ENCODE measurements at places on chromosomes 5 and 9.

- no peak for DNase-seq
Observed at GRCh38 chr5:127876384-127876783, 173.2 kb downstream of the CCDC192 start.

DNA sequence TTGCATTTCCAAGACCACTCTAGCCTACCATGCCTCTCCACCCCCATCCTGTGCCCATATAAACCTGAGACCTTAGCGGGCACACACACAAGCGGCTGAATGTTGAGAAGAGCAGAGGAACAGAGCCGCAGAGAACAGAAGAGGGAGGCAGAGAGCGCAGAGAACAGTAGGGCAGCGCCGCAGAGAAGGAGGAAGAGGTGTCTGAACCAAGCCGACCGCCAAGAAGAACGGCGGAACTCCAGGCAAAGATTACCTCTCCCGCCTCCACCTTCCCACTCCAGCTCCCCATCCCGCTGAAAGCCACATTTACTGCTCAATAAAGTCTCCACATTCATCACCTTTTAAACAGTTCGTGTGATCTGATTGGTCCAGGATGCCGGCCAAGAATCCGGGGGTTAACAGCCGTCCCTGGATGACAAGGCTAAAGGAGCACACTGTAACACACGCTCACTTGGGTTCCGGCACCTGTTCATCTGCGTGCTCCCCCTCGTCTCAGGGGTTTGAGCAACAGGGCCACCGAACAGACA lies 33.2 kb downstream of the GRIN3A start:
- DNase-seq, result no peak

GRCh38 chr9:122252796-122253195 lies 11.8 kb downstream of the RBM18 start:
- no peak for DNase-seq

DNA sequence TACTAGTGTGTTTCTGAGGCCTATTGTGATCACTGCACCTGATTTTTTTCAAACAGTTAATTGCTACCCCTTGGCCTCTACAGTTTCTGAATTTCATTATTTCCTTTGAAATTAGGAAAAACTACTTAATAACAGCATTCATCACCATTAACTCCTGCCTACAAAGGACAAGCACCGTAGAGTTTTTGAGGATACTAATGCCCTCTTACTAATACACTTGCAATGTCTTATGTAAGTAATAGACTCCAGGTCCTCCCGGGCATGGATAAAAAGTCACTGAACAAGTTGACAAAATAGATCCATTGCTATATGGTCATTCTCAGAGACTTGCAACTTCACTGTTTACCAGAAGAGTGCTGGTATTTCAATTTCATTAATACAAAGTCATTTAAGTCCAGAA lies 1172.5 kb downstream of the CDH12 start:
- no peak for DNase-seq

GRCh38 chr9:71681104-71681707 lies 87.1 kb downstream of the CEMIP2 start:
- DNase-seq, result no peak

- DNase-seq, result no peak
Observed at GRCh38 chr9:107711542-107711941, 222.0 kb upstream of the KLF4 start.

DNA sequence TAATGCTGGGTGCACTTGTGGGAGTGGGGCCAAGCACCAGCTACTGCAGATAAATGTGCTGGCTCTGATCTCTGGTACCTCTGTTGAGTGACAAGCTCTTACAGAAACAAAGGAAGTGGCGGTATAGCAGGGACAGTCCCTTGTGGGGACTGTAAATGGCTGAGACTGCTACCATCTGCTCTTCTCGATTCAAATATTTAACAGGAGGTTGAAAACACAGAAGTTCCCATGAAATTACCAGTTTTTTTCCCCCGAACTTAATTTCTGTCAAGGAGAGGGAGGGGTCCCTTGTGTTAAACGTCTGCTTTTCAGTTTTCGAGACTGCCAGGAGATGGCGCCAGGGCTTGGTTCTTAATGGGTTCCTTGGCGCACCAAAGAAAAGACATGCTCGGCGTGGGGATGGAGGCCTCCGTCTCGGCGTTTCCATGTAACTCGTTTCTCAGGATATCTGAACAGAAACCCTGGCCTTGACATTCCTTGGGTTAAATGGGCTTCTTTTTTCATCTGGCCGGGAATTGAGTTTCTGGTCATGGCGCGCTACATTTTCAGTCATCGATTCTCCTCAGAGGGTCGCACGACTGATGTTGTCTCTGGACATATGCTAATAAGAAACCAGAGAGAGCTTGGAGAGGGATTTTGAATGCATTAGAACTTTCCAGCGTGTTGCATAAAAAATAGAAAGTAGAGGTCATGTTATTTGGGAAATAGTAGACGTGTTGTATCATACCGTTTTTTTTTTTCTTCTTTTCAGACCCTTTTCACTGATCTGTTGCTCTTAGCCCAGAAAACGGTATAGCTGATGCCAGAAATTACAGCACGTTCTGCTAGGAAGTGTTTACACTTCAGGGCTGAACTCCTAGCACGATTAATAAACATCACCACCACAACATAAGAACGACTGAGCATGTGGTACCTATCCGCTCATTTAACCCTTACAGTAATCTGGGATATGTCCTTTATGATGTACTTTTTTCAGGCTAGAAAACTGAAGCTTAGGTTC lies 64.0 kb downstream of the CARTPT start:
- no peak for DNase-seq

DNA sequence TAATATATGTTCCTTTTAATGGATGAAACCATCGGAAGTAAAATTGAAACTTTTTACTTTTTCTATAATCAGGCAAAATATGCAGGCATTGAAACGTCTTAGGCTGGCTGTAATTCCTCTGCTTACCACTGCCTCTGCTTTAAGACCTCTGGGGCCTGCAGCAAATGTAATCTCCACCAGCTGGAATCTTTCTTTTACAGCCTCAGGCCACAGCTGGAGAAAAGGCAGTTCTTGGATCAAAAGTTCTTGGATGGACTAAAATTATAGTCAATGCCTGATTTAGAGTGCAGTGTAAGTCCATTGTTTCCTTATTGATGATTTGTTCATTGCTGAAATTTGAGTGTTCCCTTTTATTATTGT lies 396.7 kb downstream of the KCTD16 start:
- DNase-seq, result no peak

DNA sequence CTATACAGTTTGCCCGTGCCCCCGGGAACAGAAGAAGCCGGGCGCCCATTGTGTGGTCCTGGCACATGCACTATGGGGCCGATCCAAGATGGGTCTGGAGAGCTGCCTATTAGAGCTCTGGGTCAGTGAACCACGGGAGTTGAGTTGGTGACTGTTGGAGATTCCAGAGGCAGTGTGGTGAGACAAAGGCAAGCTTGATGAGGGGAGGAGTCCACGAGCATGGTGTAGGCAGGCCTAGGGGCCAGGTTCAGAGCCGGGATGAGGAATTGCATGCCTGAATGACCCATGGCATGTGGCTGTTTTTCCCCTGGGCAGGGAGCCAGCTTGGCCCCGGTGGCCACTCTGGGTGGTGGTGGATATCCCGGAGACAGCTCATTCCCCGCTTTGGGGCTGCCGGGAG lies 84.4 kb upstream of the STC2 start:
- DNase-seq, result no peak

DNA sequence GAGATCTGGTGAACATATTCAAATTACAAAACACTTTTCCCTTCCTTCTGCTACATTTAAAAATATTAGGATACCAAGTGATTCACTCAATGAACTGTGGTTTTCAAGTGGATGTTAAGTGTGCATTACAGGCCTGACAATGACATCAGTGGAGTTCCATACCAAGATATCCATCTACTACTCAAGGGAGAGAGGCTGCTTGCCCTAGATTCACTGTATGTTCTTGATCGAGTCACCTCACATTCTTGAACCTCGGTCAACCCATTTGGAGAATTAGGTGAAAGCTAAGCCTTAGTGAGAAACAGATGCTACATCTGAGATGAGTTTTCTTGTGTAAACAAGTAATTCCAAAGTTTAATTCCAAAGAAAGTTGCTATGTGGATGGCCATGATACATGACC lies 142.2 kb downstream of the FGF10 start:
- no peak for DNase-seq

- no peak for DNase-seq
Observed at GRCh38 chr9:136626740-136627642, 35.7 kb upstream of the EGFL7 start.

DNA sequence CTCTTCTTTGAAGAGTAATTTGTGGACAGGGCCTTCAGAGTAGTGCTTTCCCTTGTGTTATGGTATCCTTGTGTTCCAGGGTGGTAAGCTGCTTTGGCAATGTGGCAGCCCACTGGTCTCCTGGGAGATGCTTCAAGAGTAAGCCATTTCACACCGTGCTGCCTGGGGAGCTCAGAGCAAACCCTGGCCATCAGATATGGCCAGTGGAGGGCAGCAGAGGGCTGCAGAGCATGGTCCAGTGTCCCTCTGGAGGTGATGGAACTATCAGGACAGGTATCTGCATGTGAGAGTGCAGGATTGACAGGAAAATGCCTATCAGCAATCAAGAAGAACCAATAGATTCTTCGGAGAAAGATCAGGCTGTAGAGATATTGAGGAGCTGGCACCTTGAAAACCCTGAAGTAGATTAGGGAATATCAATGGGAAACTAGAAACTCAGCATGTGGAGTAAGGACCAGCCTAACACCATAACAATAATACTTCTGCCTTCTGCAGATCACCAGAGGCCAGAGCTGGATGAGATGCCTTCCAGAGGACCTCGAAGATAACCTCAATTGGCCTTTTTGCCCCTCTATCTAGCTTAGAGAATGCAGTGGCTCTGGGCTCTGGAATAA lies 90.8 kb downstream of the PLPPR1 start:
- no peak for DNase-seq

GRCh38 chr5:148523139-148523538 lies 131.2 kb downstream of the HTR4 start:
- no peak for DNase-seq

DNA sequence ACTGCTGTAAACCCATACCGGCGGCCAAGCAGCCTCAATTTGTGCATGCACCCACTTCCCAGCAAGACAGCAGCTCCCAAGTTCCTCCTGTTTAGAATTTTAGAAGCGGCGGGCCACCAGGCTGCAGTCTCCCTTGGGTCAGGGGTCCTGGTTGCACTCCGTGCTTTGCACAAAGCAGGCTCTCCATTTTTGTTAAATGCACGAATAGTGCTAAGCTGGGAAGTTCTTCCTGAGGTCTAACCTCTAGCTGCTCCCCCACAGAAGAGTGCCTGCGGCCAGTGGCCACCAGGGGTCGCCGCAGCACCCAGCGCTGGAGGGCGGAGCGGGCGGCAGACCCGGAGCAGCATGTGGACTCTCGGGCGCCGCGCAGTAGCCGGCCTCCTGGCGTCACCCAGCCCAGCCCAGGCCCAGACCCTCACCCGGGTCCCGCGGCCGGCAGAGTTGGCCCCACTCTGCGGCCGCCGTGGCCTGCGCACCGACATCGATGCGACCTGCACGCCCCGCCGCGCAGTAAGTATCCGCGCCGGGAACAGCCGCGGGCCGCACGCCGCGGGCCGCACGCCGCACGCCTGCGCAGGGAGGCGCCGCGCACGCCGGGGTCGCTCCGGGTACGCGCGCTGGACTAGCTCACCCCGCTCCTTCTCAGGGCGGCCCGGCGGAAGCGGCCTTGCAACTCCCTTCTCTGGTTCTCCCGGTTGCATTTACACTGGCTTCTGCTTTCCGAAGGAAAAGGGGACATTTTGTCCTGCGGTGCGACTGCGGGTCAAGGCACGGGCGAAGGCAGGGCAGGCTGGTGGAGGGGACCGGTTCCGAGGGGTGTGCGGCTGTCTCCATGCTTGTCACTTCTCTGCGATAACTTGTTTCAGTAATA lies at the start of gene FXN:
Gene FXN, plus strand, starts transcription at position 315 of the 871 bp plus-strand sequence. Its CDS starts 31 bp downstream, at position 346.
- peak; percentile 21 for DNase-seq

DNA sequence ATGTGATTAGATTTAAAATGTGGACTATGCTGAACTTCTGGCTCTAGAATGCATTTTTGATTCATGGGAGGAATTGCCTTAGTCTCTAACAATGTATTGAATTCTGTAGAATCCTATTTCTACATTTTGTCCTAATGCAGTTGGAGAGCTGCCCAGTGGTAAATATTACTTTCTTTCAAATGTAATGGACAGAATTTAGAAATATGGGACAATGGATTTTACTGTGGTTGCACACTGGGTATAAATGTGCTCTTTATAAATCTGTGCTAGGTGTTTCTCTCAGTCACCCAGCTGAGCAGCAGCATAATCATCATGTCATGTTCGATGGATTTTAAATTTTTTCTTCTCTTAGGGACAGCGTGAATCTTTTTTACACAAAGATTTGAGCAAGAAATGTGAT lies 141.7 kb downstream of the ADGRV1 start:
- DNase-seq, result no peak

DNA sequence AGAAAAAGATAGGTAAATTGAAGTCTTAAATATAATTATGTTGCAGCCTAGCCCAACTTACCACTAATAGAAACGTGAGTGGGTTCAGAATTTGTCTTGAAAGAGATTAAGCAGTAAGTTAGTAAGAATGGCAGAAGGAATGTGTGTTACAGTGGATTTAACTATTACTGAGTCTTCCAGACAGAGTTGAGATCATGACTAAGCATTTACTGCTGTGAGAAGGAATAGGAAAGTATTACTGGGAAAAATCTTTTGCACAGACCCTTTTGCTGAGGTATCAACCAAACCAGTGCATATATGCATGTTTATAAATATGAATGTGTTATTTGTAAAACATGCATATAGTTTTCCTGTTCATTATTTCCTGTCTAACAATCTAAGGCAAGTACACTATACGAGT lies 112.8 kb upstream of the EFNA5 start:
- no peak for DNase-seq

DNA sequence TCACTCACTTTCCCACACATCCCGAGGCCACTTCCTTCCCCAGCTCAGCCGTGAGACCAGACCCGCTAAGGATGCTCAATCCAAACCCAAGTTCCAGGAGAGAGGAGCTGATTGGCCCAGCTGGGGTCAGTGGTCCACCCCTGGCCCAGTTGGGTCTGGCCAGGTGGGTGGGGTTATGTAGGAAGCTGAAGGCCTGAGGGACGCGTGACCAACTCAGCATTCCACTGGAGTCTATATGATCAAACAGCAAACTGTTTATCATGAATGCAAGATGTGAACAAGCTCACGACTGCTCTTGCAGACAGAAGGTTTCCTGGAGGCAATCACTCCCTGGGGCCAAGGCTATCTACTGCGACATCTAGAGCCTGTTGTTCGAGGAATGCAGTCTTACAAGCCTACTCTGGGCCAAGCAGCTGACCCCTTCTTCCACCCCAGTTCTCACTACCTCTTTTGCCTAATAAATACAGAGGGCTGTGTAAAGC lies 4.9 kb upstream of the RAPGEF1 start:
- DNase-seq, result no peak

DNA sequence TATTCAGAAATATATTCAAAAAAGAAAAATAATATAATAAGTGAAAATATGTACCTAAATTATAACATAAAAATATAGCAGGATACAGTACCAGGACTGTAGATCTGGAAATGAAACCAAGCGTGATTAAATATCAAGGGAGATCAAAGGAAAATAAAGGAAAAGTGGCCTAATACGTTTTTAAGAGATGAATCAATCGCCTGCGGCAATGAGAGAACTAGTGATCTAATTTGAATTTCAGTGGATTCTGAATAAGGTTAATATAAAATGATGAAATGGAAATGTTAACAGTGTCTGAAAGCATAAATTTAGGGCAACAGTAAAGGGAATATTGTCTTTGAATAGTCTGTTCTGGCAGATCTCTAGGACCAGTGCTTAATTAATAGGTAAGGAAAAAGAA lies 1761.9 kb upstream of the ACO1 start:
- no peak for DNase-seq
